ENCODE measurements at places on chromosomes 11 and 22.

GRCh38 chr22:42925598-42925997 is 68.5 kb upstream of the ARFGAP3 start:
- DNase-seq: no peak

- no peak for DNase-seq
Observed at GRCh38 chr11:44860346-44860745, 90.3 kb downstream of the TP53I11 start.

- no peak for DNase-seq
Observed at GRCh38 chr11:43164831-43165230, 147.0 kb upstream of the API5 start.

DNA sequence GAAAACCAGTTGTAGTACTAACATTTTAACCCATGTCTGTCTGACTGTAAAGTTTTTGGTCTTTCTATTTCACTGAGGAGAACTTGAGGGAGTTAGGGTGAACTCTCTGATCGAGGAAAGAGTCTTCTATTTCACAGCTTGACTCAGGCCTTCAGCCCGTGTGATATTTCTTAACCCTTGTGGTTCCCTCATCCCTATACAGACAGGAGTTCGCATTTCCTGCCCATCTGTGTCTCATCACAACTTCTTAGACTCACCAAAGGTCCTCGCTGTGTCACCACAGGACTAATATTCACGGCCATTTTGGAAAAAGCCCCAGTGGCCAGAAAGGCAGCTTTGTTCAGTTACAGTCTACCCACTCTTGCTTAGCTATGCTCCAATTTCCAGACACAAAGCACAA is 172.8 kb downstream of the FAM181B start:
- no peak for DNase-seq

DNA sequence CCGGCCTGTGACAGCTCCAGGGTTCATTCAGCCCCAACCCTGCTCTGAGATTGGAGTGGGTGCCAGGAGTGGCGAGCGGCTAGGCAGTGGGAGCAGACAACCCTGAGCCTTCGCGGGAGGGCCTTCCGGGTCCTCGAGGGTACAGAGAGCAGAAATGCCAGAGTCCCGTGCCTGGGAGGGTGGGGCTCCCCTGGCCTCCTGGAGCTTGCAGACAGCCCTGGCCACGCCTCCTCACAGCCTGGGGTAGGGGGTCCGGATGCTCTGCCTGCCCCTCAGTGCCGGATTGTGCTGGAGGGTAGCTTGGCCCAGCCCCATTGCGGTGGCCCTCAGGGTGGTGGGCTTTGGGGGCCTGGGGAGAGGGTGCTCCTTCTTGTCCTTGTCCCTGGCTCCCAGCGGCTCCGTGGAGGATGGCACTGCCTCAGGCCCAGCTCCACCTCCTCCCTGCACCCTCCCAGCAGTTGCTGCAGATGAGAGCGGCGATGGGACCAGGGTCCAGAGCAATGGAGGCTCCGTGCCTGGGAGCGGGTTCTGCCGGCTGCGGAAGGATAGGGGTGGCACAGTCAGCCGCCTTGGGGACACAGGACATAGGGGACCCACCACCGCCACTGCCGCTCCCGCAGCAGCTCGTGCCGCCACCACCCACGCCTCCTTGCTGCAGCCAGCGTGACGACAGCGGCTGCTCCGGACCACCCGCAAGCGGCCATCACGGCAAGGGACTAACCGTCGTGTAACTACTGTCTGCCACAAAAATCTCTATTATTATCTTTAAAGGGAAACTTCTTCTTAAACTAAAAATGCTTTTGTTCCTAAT is 34.9 kb upstream of the OR10G7 start:
- DNase-seq: no peak

- no peak for DNase-seq
Observed at GRCh38 chr11:46238078-46238966, 39.1 kb upstream of the CREB3L1 start.

All from stimulated activated CD4-positive, alpha-beta T cell treated with anti-CD3 and anti-CD28 coated beads, Interleukin-1b, Interleukin-23, amount 100 ng/mL, for 1 hour (primary cell).